Mucosa of gallbladder (tissue), 1 donor: ENCODE measurements at places on chromosomes 1 and 21. TPM values are rescaled to one million over a fixed set of nuclear protein-coding genes. Genes with fewer than 3 reads are reported as not detected.

Gene SH2D2A
- 5.4 TPM for total RNA-seq

Gene ALX3
- not detected for total RNA-seq

Gene UBE2U
- not detected for total RNA-seq

DNA sequence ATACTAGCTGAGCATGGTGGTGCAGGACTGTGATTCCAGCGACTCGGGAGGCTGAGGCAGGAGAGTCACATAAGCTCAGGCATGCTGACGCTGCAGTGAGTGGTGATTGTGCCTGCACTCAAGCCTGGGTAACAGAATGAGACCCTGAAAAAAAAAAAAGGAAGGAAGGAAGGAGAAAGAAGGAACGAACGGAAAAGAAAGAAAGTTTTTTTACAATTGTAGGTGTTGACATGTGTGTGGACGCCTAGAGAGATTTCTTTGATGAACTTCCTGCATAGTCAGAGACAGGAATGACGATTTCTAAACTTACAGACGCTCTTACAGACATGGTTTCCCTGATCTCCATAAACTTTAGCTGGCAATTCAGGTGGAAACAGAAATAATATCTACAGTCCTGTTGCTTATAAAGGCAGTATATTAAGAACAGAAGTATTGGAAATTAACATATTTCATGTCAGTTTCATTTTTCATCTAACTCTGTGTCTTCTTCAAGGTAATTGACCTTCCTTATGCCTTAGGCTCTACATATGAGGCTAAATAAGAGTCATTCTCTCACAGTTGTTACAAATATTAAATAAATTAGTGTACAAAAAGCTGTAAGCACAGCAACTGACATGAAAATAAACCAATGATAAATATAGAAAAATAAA, 4.1 kb downstream of the SAMSN1 start:
- no peak for DNase-seq

GRCh38 chr1:26889551-26890466, at the start of gene GPN2:
Gene GPN2, minus strand, starts transcription at chr1:26890283. Its CDS starts 187 bp downstream, at chr1:26890096.
- DNase-seq: peak; percentile 76

GRCh38 chr21:45432575-45433255, 27.8 kb downstream of the COL18A1 start:
- DNase-seq: no peak

GRCh38 chr1:43847882-43848281, 85.7 kb upstream of the ARTN start:
- DNase-seq: no peak

DNA sequence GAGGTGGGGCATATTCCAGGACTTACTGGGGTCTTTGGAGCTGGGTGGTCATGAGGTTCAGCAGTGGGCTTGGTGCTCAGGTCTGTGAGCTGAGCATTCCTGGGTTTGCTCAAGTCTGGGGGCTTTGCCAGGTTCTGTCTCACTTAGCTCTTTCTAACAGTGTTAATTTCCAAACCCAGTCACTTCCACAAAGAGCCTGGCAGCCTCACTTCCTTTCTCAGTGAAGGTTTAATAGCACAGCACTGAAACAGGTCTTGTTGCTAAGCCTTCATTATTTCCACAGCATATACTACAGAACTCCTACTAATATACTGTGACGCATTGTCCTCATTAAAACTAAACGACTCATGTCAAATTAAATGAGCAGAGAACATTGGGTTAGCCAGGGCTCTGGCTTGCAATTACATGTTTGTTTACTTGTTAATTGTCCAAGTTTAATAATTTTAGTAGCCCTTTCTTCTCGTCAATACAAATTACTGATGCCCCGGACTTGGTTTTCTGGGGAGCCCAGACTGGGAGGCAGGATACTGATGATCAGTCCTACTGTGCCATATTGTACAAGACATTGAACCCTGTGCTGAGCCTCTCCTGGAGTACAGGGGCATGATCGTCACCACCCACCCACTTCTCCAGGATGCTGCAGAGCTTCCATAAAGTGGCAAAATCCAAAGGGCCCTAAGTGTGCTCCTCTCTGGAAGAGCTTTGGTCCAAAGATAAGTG, 170.7 kb downstream of the IER5 start:
- no peak for DNase-seq

DNA sequence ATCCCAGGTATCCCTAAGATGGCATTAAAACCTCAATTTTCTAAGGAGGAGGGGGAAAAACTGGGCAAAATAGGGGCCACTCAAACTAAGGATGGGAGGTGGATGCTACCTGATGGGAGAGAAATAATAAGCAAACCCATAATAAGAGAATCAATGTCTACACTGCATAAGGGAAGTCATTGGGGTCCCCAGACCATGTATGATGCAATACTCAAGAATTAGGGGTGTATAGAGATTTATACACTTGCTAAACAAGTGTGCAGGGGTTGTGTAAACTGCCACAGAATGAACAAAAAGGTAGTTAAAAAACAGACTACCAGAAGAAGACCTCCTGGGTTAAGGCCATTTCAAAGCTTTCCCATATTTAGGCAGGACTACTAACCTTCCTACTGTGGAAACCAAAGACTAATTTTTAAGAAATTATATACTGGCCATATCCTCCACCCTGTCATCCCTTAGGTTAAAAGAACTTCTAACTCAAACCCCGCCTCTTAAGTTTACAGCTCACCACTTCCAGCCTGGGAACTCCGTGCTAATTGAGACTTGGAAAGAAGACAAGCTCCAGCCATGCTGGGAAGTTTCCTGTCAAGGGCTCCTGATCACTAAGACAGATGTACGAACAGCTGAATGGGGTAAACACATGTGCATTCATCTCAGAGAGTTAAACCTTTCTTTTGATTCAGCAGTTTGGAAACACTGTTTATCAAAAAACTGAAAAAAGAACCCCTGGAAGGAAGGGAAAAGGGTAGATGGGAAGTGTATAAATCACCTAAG, 64.4 kb upstream of the TLR5 start:
- DNase-seq: no peak

- DNase-seq: no peak
Observed at GRCh38 chr1:235648407-235648907, 1.1 kb downstream of the GNG4 start.

- no peak for DNase-seq
Observed at GRCh38 chr1:186142159-186142558, 232.9 kb downstream of the TPR start.

- no peak for DNase-seq
Observed at GRCh38 chr1:160579216-160579701, at the start of gene CD84. Gene CD84, minus strand, starts transcription at chr1:160579496. Its CDS starts 59 bp downstream, at chr1:160579437.

DNA sequence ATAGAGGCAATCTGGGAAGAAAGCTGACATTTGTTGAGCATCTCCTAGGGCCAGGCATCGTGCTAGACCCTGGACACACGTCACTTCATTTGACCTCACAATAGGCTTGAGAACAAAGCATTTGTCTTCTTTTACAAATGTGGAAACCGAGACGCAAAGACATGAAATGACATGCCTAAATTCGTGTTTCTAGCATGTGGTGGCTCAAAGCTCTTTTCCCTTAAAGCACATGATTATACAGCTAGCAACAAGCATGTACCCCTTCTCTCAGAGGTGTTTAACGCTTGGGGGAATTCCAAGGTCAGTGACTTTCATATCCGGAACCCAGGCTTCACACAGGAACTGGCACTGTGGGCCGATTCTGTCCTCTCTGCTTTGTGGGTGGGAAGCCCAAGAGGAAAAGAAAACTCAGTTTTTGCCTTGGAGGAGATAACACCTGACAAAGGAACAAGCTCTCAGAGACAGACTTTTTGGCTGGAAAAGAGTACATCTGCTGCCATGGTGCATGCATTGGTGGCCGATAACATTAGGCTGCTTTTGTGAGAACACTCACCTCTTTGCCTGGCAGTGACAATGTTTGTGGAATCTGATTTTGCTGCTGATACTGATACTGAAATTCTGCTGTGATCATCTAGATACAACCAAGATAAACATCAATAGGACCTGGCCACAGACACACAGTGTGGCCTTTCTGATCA, 15.4 kb upstream of the CD2 start:
- no peak for DNase-seq
